ENCODE measurements at places on chromosomes 7 and 10.

DNA sequence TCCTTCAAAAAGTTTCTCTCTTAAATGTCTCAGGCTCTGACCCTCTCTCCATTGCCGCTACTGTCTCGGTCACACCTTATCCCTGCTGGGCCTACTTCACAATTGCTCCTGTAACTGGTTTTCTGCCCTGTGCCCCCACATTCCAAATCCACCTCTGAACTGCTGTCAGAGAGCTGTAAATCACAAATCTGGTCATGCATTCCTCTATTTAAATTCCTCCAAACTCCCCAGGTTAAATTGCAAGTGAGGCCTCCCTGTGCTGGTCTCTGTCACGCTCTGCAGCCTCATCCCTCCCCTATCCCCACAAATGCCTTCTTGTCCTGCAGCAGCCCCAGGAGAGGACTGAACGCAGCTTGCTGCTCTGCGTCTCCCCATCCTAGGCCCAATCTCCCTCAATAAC lies 40.4 kb upstream of the CDCA7L start:
- no peak for DNase-seq

DNA sequence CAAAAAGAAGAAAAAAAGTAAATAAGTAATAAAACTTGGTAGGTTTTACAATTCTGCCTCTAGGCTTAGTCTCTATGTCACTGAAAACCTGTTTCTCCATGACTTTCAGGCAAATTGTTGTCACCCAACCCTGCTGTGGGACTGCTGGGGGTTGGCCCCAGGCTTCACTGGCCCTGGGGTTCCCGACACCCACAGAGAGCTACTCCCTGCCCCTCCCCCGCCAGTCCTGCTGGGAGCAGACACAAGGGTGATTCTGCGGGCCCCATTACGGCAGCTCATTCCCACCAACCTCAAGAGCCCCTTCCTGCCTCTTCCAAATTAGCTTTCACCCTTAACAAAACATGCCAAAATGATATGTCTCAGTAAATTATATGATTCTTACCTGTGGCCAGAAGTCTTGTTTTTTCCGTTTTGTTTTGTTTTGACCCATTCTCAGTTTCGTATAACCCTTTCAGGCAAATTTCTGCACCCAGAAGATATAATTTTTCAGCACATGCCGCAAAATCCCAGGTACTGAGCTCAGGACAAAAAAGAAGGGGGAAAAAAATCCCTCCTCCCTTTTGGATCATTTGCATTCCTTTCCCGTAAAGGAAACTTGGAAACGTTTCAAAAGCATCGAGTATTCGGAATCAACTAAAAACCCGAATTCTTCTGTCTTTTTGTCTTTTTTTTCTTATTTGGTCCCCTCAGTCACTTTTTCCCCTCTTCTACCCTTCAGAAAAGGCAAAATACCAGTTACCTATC lies 27.8 kb downstream of the CHST15 start:
- DNase-seq, result no peak

DNA sequence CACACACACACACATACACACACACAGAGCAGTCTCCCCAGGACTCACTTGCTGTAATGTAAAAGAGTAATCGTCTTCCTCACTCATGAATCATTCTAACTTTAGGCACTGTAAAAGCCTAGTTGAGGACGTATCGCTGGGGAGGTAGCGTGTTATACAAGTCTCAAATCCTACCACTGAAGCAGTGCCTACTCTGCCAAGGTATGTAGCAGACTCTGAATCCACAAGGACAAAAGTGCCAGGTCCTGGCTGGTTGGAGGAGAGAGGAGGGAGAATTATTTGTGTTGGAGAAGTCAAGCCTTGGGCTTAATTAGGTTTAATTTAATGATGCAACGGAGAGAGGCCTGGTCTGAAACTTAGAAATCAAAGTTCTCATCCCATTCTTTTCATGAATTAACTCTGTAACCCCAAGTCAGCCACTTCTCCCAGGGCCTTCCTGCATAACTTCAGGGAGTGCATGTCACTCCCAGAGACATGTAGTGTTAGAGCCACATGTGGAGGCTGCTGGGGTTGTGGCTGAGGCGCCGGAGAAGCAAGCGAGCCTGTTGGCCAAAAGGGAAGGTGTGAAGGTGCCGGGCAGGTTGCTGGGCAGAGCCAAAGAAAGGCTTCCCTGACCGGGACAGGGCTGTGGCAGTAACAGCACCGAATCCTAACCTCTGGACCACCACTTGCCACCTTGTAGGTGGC lies 36.7 kb downstream of the NKX2-3 start:
- DNase-seq, result no peak

- no peak for DNase-seq
These were observed 489.7 kb upstream of the CELF2 start for GRCh38 chr10:10527861-10528562.
